COLO829 (cell line): ENCODE measurements at places on chromosomes 16 and 17.

DNA sequence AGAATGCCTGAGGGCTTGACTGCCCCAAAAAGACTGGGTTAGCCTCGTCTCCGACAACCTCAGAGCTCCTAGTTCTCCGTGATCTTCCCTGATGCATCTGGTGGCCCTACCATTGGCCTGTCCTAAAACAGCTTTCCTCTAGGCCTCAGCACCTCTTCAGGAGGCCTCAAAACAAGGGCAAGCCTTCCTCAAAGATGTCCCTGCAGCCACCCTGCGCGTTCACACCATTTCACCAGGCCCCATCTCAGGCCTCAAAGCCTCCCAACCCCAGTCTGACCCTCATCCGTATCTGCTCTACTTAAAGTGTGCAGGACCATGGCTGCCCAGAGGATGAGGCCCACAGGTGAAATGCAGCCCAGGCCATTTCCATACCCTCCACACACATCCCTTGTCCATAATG is 7.4 kb downstream of the ALOXE3 start:
- no peak for DNase-seq

DNA sequence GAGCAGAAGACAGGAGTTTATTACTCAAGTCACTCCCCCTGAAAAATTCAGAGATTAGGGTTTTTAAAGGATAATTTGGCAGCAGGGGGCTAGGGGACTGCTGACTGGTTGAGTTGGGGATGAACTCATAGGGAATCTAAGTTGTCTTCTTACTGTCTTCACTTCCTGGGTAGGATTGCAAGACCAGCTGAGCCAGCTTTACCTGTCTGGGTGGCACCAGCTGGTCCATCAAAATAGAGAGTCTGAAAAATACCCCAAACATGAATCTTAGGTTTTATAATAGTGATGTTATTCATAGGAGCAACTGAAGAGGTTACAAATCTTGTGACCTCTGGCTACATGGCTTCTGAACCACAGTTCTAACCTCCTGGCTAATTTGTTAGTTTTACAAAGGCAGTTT is 157.9 kb downstream of the PPM1E start:
- no peak for DNase-seq

GRCh38 chr17:37062021-37062420 is 113.3 kb downstream of the AATF start:
- DNase-seq = no peak

- DNase-seq = no peak
Observed at GRCh38 chr17:2138318-2138717, 83.4 kb downstream of the HIC1 start.

DNA sequence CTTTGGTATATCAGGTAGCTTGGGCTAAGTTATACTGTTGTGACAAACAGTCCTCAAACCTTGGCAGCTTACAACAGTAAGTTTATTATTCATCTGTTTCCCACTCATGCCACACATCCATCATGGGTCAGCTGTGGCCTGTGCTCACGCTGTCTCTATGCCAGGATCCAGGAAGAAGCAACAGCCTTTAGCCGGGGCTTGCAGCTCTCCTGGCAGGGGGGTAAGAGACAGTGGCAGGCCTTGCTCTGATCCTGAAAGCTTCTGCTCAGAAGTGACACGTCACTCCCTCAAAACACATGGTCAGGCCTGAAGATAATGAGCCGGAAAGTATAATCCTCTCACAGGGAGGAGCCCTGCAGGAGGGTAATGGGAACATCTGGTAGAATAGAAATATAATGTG is 377.6 kb downstream of the CPPED1 start:
- DNase-seq = no peak

DNA sequence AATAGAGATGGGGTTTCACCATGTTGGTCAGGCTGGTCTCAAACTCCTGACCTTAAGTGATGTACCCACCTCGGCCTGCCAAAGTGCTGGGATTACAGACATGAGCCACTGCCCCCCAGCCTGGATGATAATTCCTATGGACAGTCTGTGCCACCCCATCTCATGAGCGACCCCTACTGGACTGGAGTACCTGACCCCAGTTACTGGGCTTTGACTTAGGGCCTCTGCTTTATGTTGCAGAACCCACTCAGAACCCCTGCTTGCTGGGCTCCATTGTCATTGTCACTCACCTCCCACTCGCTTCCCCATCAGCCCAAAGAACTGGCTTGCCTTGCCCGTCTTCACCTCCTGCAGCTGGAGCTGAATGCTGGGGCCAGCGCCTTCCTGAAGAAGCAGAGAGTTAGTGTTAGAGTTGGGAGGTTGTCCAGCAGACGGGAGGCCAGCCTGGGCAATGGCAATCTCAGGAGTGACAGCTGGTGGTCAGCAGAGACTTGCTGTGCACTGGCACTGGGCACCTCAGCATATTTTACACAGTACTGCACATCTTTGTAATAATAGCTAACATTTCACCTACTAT is 4.0 kb downstream of the TAC4 start:
- DNase-seq = no peak

GRCh38 chr16:63050391-63050790 is 1014.2 kb upstream of the CDH8 start:
- no peak for DNase-seq

DNA sequence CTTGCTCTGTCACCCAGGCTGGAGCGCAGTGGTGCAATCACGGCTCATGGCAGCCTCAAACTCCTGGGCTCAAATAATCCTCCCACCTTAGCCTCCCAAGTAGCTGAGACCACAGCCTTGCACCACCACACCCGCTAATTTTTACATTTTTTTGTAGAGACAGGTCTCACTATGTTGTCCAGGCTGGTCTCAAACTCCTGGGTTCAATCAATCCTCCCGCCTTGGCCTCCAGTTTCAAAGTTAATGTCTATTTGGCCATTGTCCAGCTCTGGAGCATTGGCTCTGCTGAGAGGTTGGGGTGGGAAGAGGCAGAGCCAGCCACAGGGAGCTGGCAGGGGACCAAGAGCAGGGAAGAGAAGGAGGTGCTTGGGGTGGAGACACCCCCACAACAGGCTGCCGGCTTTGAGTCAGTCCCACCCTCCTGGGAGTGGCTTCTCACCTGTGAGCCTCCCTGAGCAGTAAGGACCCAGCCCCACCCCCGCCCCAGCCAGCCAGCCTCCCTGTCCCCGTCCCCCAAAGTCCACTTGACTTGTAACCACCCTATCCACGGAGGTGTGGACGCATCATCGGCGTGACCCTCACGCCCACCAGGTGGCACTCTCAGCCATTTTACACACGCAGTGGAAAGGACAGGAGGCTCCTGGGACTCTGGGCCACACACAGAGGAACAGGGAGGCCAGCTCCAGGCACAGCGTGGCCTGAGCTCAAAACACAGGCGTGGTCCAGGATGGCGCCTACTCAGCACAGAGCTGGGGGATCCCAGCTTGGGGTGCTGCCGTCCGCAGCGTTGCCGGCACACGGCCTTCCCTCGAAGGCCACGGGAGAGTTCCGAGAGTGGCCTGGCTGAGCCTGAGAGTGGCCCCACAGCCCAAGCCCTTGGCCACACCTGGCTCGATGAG is 22.8 kb upstream of the PVALEF start:
- DNase-seq = peak; percentile 60

- no peak for DNase-seq
Observed at GRCh38 chr16:54538276-54538675, 251.7 kb upstream of the IRX3 start.

- DNase-seq = peak; percentile 62
Observed at GRCh38 chr17:62950067-62950466, 16.0 kb upstream of the TANC2 start.

- DNase-seq = no peak
Observed at GRCh38 chr17:66690166-66690565, 144.8 kb upstream of the CACNG5 start.

DNA sequence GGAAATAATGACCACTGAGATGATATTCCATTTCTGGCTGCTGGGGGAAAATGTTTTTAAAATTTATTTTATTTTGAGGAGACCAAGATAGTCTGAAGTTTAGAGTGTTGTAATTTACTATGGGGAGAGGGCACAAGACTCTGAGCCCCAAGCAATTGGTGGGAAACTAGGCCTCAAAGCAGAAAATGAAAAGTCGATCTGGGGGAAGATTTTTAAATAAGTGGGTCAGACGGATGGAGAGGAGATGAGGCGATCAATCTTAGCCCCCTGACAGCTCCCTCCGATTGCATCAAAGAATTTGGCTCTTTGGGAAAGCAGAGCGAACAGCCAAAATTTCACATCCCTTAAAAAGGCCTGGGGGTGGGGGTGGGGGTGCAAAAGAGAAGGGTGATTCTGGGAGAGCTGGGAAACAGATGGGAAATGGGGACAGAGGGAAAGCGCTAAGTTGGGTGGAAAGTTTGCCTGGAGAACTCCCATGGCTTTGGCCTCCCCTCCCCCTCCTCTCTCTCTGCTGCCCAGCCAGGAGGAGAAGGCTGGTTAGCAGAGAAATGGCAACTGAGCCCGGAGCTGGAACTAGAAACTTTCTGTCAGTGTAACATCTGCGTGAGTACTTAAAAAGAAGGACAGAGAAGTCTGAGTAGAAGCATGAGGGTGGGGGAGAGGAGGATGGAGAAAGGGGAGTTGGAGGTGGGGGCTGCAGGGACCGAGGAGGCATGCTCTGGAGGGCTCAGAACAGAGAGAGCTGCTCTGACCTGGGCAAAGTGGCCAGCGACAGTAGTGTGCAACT is 1.4 kb upstream of the HOXB2 start:
- DNase-seq = no peak

DNA sequence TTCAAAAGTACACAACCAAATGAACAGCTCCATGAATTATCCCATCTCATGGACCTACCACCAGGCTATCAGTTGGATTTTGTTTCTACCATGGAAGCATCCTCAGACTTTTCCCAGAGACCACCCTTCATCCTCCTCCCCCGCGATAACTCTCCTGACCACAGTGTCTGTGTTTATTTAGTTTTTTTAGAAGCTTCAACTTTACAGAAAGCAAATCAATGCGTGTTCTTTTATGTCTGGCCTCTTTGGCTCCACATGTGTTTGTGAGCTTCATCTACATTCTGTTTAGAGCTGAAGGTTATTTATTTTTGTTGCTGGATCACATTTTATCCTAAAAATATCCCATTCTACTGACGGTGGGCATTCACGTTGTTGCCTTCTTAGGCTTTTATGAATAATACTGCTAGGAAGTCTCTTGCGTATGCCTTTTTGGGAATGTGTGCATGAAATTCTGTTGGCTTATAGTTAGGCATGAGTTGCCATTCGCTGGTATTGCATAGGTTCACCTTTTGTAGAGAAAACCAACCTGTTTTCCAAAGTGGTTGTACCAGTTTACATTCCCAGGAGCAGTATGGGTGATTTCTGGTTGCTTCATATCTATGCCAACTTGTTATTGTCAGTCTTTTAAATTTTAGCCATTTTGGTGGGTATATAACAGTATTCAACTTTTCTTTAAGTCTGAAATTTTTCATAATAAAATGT is 83.0 kb downstream of the CMIP start:
- DNase-seq = no peak

- DNase-seq = no peak
Observed at GRCh38 chr16:35414139-35414538, 1954.7 kb downstream of the TP53TG3F start.

DNA sequence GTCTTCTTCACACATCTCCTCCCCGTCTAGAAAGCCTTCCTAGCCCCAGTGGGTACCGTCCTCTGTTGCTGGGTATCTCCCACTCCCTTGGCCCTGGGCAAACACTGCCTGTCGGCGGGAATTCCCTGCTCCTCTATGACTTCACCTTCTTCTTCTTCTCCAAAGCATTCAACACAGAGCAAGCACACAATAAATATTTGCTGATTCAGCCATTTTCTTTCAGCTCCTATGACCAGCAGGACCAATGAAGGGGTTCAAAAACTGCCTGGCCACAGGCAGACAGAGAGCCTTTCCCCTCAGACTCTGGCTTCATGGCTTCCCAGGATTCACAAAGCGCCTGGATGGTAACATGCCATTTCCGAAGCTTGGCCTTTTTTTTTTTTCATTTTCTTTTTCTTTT is 53.2 kb upstream of the ADCY9 start:
- no peak for DNase-seq

DNA sequence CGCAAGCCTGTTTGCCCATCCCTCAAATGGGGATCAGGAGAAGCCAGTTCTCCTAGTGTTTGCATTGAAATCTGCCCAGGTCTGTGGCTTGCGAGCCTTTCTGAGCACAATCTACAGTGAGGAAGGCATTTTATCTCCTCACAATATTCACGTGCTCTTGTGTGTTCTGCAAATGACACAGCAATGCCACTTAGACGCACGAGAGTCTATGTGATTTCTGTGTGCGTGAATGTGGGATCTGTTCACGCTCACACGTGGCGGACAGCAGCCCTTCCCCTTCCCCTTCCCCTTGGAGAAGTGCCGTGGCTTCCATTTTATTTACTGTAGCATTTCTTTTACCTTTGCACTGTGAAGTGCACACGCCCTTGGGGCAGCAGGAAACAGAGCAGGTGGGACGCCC is 17.7 kb upstream of the CBFA2T3 start:
- DNase-seq = no peak
